ENCODE measurements at places on chromosomes 11 and 22.

DNA sequence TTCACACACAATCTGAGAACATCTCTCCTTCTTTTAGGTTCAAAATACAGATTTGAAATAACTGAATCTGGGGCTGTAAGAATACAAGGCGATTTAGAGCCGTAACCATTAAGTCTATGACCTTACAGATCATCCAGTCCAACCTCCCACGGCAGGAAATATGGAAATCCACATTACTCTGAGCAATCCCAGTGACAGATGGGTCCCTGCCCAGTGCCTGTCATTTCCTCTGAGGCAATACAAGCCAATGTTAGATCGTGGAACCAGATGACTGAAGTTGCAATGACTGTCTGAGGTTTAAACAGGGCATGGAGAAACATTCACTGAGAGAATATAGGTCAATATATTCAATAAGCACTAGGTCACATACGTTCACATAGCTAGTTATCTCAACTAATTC is 77.4 kb upstream of the OR5AK2 start:
- no peak for DNase-seq

DNA sequence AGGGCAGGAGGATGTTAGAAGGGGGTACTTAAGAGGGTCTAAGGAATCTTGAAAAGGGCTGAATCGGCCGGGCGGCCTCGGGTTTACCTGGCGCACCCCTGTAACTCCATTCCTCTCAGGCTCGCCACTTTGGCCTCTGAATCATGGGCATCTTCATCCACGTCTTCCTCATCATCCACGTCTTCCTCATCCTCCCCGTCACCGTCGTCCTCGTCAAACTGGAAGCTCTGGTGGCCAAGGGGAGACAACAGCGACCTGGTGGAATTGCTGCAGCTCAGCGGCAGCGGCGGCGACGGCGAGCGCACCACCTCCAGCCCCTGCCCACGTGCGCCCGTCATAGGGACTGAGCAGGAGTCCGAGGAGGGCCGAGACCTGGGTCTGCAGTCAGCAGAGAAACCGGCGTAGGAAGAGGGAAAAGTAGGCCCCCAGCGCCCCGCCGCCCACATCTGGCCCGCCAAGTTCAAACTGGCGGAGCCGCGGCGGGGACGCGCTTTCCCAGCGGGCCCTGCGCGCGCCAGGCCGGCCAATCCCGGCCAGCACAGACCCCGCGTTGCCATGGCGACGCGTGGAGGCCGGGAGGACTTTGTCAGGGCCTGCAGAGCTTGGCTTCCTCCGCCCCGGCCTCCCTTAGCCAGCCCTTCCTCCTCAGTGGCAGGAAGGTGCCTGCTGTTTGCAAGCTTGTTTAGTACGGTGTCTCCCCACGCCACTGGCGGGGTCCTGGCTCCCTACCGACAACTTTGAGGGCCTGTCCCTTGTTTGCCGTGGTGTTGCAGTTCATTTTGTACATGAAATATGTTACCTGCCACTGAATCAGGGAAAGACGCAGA is at the start of gene CCDC34:
Gene CCDC34 (minus strand): TSS at position 467 of the 827 bp plus-strand sequence. CDS start 21 bp downstream, at position 446.
- DNase-seq: peak; percentile 92

DNA sequence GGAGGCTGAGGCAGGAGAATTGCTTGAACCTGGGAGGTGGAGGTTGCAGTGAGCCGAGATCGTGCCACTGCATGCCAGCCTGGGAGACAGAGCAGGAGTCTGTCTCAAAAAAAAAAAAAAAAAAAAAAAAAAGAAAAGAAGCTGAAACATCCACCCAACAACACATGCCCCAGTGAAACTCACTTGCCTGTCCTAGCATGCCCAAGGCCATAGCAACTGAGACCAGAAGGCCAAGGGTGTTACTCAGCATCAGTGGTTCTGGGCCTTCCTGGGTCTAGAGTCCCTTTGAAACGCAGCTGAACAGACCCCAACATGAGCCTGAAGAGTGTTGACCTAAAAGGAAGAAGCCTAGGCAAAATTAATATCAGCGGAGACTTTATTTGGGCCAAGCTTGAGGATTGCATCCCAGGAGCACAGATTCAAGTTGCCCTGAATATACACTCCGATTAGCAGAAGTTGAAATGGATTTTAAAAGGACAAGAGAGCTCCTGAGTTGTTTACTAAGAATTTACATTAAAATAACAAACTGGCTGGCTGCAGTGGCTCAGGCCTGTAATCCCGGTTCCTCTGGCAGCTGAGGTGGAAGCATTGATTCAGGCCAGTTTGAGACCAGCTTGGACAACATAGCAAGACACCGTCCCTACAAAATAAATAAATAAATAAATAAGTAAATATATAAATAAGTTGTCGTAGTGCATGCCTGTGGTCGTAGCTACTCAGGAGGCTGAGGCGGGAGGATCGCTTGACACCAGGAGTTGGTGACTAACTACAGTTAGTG is 7.0 kb downstream of the PRDX5 start:
- DNase-seq: no peak

- DNase-seq: no peak
Measured at GRCh38 chr11:114064216-114064615, 4.7 kb downstream of the ZBTB16 start.

DNA sequence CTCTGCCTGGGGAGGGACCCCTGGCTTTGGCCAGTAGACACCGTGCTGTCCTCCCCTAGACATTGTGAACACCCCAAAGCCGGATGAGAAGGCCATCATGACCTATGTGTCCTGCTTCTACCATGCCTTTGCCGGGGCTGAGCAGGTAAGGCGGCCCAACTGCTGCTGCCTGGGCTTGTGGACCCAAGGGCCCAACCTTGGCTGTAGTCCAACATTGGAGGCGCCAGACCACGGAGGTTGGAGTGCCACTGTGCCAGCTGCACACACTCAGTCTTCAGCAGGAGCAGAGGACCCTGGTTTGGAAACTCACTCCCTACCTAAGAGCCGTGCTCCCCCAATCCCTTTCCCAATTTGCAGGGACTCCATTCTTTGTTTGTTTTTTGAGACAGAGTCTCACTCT is 9.4 kb downstream of the ACTN3 start:
- DNase-seq: no peak

- DNase-seq: no peak
Measured at GRCh38 chr11:9639099-9639498, 24.8 kb upstream of the SWAP70 start.

- DNase-seq: no peak
Measured at GRCh38 chr11:112946866-112947265, 14.4 kb upstream of the NCAM1 start.

DNA sequence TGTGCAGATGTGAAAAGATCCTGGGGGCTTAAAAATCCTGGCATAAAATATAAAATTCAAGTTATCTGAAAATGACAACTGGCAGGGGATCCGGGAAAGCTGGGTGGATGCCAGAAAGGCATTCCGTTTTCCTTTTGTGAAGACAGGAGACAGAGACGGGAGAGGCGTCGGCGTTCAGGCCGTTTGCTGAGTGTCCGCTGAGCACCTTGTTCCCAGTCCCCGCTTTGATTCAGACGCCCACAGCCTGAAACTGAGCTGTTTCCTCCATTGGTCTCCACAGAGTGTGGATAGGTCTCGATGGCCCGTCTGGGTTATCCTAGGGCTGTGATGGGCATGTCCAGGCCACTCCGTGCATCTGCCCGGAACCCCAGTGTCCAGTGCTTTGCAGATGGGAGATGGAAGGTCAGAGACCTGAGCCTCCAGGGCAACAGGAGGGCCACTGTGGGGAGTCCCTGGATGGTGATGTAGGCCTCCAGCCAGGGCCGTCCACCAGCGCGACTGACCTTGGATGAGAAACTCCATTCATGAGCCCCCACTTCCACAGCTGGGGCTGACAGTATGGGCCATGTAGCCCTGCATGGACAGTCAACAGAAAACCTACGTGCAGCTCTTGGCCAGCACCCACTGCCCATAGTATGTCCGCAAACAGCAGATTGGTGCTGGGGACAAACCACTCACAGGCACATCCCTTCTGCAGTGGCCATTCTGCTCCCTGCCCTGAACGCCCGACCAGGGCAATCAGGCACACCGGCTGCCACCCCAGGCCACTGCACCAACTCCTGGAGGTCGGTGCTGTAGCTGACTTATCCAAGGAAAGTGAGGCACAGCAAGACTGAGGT is 11.6 kb downstream of the MRGPRF start:
- DNase-seq: no peak

- no peak for DNase-seq
Measured at GRCh38 chr11:66259956-66260355, 8.5 kb upstream of the RAB1B start.

GRCh38 chr22:49959782-49960158 is 802 bp upstream of the PIM3 start:
- peak; percentile 28 for DNase-seq
